CD4-positive, alpha-beta T cell treated with Interleukin-1 beta for 1 hour (primary cell): ENCODE measurements at places on chromosomes 7 and 10.

- DNase-seq = no peak
These were observed 36.7 kb downstream of the TMEM248 start for GRCh38 chr7:66957595-66958290.

GRCh38 chr10:75773231-75773780, 341.9 kb downstream of the LRMDA start:
- no peak for DNase-seq

- DNase-seq = no peak
These were observed 11.3 kb downstream of the GRB10 start for GRCh38 chr7:50771120-50772002.

DNA sequence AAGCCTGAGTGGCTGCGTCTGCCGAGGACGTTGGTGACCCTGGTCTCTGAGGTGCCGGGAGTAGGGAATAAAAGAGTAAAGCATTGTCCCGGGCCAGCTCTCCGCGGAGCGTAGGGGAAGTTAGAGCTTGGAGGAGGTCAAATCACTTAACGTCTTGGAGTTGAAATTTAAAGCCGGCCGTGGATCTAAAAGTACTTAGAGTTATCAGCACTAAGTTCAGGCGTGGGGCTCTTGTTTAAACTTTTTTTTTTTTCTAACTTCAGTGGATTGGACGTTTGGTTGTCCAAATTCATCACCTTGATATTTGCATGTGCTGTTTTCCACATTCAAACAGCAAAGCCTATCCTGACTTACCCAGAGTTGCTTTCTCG, 700 bp downstream of the NIPSNAP2 start:
- no peak for DNase-seq

DNA sequence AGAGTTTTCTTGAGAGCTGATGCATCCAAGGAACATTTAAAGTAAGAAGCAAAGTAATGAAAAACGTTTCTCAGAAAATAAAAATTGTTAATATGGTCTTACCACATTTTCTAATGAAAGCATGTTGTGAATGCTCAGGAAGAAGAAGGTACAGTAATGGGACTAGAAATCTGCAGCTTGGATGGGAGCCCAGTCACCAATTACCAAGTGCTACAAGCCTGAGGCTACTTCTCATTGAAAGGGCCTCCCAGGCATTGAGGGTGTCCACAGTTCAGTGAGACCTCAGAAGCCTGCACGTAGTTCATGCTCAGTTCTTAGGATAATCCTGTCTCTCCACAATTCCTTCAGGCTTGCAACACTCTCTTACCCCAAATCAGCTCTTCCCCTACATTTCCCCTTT, 17.6 kb downstream of the PTN start:
- DNase-seq = no peak

DNA sequence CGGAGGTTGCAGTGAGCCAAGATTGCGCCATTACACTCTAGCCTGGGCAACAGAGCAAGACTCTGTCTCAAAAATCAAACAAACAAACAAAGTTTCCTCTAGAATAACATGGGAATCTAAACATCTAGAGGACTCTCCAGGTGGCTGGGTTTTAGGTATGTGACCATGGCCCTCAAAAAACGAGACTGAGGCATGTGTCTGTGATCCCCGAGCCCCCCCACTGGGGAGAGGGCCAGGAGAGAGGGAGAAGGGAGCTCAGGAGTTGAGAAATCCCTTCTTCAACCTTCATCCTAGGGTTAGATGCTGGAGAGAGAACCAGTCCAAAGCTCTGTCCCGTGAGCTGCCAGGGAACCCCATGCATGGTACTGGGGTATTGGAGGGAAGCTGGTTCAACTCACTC, 188.0 kb upstream of the LYZL2 start:
- no peak for DNase-seq

DNA sequence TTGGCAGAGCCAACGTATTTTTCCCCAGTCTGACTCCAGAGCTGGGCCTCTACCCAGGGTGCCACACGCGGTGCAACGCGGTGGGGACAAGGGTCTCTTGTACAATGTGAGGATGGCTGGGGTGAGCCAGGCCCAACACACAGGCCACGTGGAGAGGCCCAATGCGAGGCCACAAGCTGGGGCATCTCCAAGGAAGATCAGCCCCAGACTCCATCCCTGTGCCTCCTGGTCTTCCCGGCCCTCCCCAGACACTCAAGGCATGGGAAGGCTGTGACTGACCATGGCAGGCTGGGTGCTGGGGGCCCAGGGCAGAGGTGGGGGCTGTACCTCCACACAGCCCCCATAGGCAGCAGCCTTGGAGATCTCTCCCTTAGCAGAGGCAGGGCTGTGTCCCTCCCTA, 135.3 kb upstream of the FAM20C start:
- no peak for DNase-seq

DNA sequence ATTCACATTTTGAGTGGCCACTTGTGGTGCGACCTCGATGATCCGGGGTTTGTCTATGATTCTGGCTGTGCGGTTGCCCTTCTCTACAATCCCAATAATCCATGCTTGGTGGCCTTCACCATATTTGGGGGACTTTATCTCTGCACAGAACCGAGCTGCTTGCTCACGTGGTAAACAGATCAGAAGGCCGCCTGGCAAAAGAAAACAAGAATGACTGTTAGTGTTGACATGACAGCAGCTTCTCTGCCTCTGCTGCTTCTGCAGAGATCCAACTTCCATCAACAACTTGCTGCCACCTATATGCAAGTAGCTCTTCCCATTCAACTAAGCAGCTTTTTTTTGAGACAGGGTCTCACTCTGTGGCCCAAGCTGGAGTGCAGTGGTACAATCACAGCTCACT, 19.3 kb upstream of the PHYH start:
- DNase-seq = no peak

DNA sequence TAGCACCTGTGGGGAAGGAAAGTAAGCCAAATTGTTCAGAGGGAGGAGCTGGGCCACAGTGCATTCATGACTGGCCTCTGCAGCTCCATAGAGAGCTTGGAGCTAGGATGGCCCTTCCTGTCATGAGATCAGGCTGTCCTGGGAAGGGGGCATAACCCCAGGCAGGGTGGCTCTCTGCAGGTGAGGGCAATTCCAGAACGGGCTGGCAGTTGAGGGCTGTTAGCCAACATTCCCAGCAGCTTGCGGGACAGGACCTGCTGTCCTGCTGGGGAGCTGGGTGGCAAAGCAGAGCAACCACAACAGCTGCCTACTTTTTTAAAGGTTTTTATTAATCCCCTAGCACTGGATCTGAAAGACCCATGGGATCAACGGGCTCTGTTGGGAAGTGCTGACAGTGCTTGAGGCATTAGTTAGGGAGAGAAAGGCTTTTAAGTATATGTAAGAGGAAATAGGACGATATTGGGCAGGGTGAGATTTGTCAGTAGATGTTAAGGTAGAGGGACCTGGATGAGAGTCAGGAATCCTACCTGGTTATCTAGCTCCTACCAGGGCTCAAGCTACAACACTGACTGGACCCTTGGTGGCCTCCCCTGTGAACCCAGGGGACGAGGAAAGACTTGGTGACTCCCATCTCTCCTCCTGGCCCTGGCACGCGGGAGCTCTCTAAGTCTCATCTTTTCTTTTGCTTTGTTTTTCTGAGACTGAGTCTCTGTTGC, 77.8 kb downstream of the NAMPT start:
- DNase-seq = no peak

DNA sequence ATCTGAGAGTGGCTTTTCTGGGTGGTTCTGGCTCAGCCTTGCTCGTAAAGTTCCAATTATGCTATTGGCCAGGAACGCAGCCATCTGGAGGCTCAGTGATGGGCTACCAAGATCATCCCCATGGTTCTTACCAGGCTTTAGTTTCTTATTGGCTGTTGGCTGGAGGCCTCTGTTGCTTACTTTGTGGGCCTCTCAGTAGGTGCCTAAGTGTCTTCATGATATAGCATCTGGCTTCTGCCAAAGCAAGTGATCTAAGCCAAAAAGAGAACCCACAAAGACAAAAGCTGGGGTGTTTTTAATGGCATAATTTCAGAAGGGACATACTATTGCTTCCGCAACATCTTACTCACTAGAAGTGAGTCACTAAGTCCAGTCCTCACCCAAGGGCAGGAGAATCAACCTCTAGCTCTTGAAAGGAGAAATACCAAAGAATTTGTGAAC, 132.0 kb upstream of the MDFIC start:
- DNase-seq = no peak
